ENCODE measurements at places on chromosomes 2 and 18.

DNA sequence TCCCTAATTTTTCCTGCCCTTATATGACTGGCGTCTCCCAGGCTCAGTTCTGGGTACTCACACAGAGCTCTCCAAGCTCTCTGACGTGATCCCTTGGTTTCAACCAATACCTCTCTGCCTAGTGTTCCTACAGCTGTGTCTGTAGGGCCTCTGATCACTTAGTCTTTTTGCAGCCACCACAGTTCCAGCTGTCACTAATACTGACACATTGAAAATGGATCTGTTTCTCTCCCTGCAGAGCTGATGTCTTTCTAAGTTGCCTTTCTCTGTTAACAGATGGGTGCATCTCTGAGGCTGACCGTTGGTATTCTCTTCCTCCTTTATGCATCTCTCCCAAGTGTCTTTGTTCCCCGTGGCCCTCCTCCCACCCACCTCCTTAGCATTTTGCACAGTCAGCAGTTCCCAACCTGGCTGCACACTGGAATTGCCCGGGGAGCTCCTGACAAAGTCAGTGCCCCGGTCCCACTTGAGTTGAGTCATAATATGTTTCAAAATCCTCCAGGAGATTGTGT, 62.5 kb downstream of the CERS6 start:
- DNase-seq = no peak

GRCh38 chr2:227153758-227154486, 10.1 kb downstream of the COL4A4 start:
- DNase-seq = no peak

GRCh38 chr2:189681903-189682302, 7.4 kb downstream of the ANKAR start:
- no peak for DNase-seq

GRCh38 chr18:60024345-60024744, 124.5 kb downstream of the PMAIP1 start:
- no peak for DNase-seq
